Glomerular endothelial cell (primary cell): ENCODE measurements at places on chromosomes 7 and 10. TPM values are rescaled to one million over a fixed set of nuclear protein-coding genes. Genes with fewer than 3 reads are reported as not detected.

DNA sequence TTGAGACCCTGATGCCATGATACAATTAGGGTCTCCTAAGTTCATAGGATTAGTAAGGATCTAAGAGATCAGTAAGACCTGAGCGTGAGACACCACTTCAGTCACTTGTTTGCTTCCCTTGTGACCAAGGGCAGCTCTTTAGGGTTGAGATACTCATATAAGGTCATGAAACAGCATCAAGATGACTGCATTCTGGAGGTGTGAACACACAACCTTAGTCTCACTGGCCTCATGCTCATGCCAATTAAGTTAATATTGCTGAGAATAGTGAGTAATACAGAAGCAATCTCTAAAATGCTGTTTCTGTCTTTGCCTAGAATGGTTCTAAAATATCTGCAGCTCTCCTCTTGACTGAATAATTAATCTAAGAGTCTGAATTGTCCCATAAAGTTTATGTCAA lies 39.6 kb upstream of the KLHL7 start:
- DNase-seq = no peak

DNA sequence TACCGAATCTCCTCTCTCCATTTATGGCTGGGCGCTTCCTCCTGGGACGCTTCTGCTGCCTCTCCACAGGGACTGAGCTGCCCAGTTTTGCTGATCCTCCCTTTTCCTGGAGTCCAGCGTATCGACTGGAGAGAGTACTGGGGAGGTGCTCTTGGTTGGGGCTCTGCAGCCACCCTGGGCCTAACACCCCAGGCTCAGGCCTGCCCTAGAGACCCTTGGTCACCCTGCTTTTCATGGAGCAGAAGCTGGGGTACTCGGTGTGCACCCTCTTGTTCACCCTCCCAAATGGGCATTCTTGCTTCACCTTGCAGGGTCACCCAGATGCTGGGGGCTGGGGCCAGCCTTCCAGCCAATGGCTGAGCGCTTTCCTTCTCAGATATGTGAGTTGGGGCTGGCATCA lies 88.8 kb upstream of the RET start:
- no peak for DNase-seq

Gene LIPJ
- total RNA-seq = not detected in 2 replicates

DNA sequence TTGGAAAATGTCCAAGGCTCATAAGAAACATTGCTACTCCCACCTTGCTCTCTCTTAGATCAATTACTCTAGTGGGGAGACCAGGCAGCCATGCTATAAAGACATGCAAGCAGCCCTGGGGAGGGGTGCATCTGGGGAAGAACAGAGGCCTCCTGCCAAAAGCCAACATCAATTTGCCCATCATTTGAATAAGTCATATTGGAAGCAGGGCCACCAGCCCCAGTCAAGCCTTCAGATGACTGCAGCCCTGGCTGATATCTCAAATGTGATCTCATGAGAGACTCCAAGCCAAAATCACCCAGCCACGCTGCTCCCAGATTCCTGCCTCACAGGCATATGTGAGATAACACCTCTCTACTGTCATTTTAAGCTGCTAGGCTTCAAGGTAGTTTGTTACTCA lies 157.5 kb upstream of the PDE1C start:
- DNase-seq = no peak
